ENCODE measurements at places on chromosomes 4 and X.

GRCh38 chrX:54182194-54182863 is 725 bp downstream of the FAM120C start:
- DNase-seq, result peak; percentile 39

GRCh38 chr4:66930206-66930605 is 615.1 kb downstream of the CENPC start:
- DNase-seq, result no peak

DNA sequence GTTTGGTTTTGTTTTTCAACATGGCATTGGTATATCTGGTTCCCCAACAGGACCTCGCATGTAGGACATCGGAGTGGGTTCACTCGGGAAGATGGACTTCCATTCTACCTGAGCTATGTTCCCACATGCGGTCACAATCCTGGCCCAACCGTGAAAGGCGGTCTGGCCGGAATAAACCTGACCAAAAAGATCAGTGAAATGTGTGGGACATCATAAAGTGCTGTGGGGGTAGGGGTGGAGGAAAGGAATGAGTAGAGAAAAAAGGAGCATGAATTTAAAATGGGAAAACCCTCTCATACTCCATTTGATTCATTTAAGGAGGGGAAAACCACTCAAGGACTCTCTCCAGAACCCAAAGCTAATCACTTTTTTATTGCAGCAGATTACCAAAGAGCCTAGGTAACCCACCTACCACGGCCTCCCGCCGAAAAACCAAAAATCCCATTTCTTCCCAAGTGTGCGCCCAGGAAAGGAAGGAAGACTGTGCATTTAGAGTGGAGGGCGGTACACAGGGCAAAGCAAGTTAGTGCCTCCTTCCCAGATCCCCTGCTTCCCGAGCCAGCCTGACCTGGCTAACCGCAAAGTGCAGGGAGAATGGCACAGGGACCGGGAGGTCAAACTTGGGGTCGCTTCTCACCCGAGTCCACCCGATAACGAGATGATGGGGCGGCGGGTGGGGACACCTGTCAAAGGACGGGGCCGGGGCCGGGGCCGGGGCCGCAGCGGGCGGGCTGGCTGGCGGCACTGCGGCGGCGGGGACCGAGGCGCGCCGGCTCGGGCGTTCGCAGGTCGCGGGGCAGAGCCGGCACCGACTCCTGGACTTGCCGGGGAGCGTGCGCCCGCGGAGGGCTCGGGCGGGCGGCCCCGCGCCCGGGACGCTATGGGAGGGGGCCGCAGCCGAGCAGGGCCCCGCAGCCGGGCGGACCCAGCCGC is 669 bp downstream of the TMEM150C start:
- DNase-seq, result no peak

DNA sequence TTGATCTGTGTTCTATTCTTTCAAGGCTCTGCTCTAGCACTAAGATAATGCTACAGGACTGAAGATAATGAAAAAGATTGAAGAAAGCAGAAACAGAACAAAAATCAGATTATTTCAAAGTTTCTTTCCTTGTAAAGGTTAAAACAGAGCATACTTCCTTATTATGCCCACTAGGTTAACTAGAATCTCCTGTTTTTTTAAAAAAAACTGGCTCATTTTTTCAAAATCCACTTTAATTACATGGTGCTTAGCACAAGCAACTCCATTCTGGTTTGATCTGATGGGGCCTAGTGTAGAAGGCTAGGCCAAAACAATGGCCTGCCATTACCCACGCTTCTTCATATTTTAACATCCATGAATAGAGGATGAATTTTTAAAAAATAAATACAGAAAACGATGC is 1.2 kb upstream of the UBA6 start:
- DNase-seq, result no peak

DNA sequence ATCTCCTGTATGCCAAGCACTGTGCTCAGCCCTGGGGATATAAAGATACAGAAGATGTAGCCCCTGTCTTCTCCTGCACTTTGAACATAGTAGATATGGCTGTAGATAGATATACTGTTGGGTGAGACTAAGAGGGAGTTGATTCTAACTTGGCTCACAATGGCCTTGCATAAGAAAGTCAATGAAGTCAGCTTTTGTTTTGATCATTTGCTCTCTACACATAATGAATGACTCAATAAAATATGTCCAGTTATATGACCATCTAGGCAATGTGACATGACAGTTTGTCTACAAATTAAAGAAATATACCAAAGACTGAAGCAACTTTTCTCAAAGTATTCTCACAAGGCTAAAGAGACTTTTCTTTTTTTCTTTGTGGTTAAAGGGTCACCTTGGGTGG is 147.6 kb upstream of the DIPK2B start:
- no peak for DNase-seq

GRCh38 chrX:119004920-119005524 is 30.6 kb downstream of the LONRF3 start:
- peak; percentile 22 for DNase-seq

DNA sequence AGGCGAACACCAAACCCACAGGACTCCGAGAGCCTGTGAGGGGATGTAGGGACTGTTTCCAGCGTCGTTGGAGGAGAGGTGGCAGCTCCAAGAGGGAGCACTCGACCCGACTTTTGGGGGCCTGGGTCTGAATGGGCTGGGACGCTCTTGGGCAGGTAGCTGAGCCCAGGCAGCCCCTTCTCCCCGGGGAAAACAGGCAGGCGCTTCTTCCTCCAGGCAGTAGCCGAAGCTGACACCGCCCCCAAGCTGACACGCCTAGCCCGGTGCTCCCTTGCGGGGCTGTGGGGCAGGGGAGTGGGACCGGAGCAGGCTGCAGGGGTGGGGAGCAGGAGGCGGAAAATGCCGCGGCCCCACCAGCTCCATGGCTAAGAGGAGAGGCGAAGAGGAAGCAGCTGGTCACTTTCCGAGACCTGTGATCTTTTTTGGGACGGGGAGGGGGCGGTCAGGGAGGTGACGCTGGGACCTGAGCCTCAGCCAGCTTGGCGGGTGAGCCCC is 4.2 kb downstream of the NKX1-1 start:
- no peak for DNase-seq

- DNase-seq, result no peak
Observed at GRCh38 chr4:107989162-107989536, 540 bp upstream of the HADH start.

DNA sequence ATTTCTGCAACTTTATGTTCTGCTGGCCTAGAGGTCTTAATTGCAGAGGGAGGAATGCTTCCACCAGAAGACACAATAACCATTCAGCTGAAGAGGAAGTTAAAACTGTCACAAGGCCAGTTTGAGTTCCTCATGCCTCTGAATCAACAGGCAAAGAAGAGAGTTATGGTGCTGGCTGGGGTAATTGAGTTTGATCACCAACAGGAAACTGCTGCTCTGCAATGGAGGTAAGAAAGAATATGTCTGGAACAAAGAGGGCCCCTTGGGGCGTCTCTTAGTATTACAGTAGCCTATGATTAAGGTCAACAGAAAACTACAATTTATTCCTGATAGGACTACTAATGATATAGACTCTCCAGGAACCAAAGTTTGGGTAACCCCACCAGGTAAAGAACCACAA is 744.0 kb downstream of the FSTL5 start:
- no peak for DNase-seq

- no peak for DNase-seq
Observed at GRCh38 chrX:153725039-153725831, 579 bp downstream of the ABCD1 start.

DNA sequence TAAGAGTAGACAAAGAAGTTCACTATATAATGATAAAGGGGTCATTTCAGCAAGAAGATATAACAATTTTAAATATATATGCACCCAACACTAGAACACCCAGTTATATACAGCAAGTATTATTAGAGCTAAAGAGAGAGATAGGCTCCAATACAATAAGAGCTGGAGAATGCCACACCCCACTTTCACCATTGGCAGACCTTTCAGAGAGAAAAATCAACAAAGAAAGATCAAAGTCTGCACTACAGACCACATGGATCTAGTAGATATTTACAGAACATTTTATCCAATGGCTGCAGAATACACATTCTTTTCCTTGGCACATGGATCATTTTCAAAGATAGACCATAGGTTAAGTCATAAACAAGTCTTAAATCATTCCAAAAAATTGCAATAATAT is 479.7 kb upstream of the DIAPH2 start:
- DNase-seq, result no peak

DNA sequence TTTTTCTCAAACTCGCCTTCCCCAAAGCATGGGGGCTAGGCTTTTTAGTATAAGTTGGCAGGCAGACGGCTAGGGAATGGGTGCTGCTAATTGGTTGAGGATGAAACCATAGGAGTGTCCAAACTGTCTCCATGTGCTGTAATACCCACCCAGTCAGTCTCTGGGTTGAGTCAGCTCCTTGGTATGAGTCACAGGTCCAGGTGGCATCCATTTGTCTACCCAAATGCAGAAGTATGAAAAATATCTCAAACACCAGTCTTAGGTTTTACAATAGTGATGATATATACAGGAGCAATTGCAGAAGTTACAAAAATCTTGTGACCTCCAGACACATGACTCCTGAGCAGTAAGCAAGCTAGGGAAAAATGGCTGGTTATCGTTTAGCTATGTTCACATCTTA is 27.4 kb upstream of the CCSER1 start:
- DNase-seq, result no peak

All from stimulated activated CD8-positive, alpha-beta memory T cell treated with anti-CD3 and anti-CD28 coated beads, Interleukin-12 subunit alpha, Interleukin-12 subunit beta, amount 100 ng/mL, for 4 hours (primary cell).